NCI-H510A (cell line): ENCODE measurements at places on chromosomes 3 and 15.

- no peak for DNase-seq
These were observed 52.4 kb downstream of the TNIK start for GRCh38 chr3:171407759-171408158.

- peak; percentile 89 for DNase-seq
These were observed 212.3 kb downstream of the FGF12 start for GRCh38 chr3:192514754-192515663.

DNA sequence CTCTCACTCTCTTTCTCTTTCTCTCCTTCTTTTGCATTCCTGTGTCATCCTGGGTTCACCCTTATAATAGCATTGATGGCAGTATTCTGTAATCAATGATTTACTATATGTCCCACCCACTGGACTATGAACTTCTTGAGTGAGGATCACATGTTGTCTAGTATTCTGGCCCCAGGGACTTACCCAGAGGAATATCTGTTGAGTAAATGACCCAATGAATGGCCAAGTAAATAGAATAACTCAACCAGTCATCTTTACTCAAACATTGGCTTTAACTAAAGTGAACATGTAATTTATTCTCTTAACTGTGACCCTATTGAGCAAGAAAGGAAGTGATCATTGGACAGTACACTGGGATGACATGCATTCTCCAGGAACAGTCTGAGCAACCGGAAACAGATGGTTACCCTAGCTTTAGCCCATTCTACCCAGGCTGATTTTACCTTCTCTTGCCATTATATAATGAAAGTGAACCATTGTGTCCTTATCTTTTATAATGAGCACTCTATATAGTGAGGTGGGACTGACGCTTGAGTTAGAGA is 94.5 kb upstream of the SOX14 start:
- no peak for DNase-seq

DNA sequence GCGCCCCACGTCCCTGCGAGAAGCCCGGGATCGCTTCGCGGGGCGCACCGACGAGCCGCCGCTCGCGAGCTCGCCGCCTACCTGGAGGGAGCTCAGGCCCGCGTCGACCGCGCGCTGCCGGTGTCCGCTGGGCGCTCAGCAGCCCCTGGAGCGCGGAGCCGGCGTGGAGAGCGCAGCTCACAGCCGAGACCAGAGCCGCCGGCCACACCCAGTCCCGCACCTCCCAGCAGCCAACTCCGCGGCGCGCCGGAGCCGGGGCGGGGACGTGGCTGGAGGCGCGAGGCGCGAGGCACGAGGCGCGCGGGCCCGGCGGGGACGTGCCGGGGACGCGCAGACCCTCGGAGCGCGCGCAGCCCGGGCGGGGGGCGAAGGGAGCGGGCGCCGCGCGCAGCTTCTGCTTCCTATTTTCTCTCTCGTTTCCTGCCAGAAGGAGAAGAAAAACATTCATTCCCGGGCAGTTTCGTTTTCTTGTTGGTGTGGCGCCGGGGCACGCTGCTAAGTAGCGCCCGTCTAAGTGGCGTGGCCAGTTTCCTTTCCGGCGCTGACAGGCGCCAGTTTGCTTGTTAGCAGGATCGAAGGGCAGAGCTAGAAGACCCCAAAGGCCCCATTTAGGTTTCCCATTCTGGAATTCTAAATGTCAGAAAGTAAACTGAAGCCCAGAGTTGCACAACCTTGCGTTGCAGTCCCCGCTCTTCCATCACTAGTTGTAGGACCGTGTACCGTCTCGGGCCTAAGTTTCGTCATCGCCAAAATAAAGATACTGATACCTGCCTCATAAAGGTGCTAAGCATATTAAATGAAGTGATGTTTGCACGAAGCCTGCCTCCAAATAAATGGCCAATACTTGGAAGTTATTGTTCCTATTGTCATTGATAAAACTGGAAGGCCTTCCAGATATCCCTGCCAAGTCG is at the start of gene GNB4:
GNB4 (minus strand) TSS at position 206 of the 911 bp plus-strand sequence. CDS start 25,270 bp downstream, outside the sequence.
- peak; percentile 62 for DNase-seq

DNA sequence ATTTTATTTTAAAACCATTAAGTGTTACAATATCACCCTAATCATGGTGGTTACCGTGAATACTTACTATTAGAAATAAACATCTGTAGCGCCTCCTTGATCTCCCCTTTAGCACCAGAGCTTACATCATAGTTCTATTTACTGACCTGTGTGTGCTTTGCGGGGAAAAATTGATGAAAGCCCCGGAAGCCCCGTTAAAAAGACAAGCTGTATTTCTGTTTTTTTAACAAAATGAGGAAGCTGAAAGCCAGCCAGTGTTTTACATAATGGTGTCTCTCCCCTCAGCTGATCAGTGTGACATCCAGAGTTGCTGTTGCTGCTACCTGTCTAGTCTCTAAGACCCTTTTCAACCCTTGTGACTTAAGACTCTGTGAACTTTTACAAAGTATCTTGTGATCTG is 100.8 kb downstream of the OPA1 start:
- DNase-seq = no peak

GRCh38 chr15:42628761-42629160 is 53.4 kb downstream of the STARD9 start:
- DNase-seq = no peak

DNA sequence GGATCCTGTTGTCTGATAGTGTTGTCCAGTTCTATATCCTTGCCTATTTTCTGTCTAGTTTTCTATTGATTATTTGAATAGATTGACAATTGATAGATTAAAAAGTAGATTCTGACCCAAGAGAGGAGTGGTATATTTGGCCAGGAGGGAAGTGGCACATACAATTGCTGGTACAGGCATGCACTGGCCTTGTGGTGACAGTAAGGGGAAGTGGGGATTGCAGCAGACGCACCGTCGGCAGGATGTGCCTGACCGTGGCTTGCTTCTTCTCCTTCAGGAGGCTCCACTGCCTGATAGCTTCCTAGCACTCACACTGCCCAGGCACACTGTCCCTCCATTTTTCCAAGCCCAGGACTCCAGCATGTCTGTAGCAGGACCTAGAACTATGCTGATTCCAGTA is 10.5 kb downstream of the GABRG3 start:
- DNase-seq = no peak

DNA sequence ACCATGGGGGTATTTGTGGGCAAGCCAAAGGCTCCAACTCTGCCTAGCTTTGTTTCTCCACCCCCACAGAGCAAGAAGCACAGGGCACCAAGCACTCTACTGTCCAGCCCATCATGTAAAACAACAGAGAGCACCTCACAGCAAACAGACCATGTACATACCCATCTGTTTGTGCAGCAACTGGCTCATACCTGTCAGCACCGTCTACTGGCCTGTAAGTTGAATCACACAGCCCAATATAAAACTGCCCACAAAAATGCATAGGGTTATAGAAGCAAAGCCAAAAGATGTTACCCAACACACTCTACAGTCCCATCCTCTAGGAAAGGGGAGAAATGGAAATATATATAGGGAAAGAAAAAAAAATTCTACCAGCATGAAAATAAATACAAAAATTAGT is 139.7 kb upstream of the CPNE4 start:
- DNase-seq = no peak

DNA sequence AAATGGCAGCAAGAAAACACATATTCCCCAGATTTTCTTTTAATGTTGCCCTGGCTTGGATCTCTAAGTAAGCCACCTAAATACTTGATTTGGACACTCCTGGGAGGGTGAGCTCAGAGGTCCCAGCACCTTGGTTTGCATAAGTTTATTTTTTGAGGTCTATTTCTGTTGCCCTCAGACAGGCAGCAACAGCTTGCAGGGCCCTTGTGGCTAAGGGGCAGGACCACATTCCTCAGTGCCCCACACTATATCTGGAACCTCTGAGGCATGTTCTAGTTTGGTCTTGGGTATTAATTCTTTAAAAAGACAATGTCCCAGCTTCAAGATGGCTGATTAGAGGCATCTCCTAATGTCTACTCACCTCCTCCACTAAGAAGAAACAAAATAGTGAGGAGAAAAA is 57.5 kb downstream of the IGSF11 start:
- no peak for DNase-seq

DNA sequence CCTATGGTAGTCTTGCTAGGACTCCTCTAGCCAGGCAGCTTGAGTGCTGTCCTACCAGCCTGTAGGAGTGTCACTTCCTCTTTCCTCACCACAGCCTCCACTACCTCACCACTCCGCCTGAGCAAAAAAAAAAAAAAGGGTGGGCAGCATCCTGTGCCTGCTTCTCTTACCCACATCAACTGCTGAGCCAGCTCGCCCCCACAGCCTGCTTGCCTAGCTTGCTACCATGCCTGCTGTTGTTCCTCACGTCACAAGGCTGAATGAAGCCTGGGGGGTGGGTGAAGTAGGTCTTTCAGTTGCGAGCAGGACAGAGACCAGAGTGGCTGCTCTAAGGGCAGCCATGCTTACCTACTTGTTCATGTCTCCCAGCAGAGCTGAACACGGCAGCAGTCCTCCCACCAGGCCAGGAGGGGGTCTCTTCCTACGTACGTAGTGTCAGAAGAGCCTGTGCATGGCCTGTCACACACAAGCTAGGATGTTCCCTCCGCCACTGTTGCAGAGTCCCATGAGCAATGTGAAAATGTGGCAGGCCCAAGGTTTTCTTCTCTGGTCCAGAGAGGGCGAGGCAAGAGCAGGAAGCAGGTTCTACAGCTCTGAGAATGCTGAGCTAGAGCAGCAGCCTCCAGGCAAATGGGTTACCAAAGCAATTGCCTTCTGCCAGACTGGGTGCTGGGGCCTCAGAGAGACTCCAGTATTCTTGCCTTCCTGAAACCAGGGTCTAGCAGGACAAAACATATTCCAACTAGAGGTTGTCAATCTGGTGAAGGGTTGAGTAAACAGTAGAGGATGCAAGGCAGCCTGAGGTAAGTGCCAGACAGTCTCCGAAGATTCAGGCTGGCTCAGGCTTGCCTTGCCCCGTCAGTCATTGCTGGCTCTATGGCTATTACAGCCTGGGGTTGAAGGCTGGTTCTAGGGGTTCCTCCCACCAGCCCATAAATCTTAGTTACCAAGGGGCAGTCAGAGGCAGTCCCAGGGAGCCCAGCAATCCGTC is 8.1 kb downstream of the PPM1M start:
- DNase-seq = no peak

DNA sequence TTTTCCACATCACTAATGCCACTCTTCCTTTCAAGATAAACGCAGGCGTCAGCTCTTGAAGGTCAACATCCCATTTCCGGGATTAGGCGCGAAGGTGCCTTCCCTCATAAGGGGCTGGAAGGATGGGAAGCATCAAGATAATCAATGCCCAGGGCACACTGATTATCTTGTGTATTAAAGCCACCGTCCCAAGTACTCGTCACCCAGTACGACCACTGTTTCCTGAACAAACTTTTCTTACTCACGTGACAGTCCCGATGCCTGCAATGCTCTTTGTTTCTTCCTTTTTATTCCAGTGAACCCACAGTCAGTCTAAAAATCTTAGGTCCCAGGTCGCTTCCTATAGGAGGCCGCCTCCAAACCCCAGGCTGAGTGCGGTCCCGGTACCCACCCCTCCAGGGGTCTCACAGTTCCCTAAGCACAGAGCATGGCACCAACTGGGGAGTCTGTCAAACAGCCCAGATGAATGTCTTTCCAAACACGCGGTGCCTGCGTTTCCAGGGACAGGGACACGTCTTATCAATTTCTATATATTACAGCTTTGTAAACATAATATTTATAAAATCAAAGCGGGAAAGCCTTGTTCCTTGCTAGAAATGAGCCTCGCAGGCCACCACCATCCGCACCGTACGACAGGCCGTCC is 589 bp downstream of the ANAPC13 start:
- DNase-seq = no peak

- DNase-seq = no peak
These were observed 157.9 kb downstream of the FOXP1 start for GRCh38 chr3:71425491-71426071.

GRCh38 chr3:169334991-169335390 is 328.5 kb downstream of the MECOM start:
- DNase-seq = no peak

DNA sequence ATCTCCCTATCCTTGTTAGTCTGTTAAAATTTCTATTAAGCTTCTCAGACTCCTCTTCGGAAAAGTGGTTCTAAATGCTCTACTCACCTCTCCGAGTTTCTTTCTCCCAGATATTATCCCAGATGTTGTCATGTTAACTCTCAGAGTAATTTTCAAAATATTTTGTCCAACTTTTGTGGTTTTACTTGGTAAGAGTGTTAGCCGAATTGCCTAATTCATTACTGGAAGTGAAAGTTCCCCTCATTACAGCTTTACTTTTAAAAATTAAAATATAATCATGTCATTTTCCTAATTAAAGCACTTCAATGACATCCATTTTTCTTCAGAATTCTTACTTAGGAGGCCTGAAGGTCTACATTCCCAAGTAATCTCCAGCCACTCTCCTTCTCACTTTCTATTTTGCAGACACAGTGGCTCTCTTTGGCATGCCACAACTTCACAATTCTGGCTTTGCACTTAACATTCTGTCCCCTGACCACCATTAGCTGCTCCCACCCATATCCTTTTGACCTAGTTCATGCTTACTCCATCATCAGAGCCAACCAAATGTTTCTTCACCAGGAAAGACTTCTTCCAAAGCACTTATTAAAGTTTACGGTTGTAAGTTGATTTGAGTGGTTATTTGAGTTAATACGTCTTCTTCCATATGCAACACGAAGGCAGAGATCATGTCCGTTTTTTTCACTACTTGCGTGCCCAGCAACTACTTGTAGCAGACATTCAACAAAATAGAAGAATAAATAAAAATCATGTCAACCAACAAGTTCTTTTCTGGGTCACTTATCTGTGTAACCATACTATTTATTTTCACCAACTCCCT is 10.2 kb upstream of the TIPARP start:
- no peak for DNase-seq

DNA sequence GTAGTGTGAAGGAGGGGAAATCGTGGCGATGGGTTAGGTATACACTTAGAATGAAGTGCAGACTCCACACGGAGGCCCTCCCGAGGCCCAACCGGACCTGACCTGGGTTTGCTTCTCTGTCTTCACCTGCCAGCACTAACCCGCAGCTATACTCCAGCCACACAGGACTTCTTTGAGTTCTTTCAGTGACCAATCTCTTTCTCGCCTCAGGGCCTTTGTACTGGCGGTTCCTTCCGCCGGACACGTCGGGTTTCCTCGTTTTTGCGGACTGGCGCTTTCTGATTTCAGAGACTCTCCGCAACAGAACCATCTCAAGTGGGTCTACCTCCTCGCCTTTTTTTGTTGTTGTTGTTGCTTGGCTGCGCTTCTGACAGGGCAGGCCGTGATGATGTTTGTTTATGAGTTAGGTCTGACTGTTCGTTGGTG is at the start of gene NEIL1:
NEIL1 (plus strand) TSS at position 244 of the 426 bp plus-strand sequence. CDS start 1,867 bp downstream, outside the sequence.
- DNase-seq = no peak

DNA sequence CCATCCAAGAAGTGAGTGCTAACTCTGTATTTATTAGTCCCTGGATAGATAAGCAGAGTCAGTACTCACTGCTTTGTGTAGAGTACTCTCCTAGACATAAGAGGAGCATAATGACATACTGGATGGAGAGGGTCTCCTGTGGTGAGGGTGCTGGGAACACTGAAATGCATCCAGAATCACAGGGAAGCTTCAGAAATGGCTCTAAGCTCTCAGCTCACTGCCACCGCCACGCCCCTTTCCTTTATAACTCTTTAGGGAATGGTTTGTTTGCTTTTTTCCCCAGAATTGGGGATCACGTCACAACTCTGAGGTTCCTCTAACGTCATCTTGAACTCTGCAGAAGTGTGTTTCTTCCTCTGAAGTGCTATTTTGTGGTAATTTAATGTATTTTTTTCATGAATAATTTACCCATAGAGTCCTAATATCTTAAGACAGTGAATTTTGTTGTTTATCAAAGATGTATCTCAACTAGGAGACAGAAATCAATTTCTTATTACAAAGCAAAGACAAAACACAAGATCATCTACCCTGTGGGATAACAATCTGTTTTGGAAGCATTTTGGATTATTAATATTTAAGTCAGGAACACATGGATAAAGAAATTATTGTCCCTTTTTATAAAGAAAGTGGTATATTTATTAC is 154.6 kb downstream of the PTPRG start:
- DNase-seq = no peak

GRCh38 chr3:113439606-113440005 is 1.7 kb downstream of the CFAP44 start:
- no peak for DNase-seq
